ENCODE measurements at places on chromosomes 11 and 22.

GRCh38 chr11:69799582-69799981 lies 19.6 kb downstream of the FGF3 start:
- DNase-seq, result no peak

- DNase-seq, result no peak
These were observed 63.8 kb downstream of the MYEOV start for GRCh38 chr11:69357458-69358397.

- no peak for DNase-seq
These were observed 203.7 kb downstream of the FAM181B start for GRCh38 chr11:82529936-82530335.

- no peak for DNase-seq
These were observed 6.5 kb downstream of the TIMP3 start for GRCh38 chr22:32808038-32808445.

GRCh38 chr22:21042978-21043859 lies 2.5 kb upstream of the LRRC74B start:
- DNase-seq, result no peak

DNA sequence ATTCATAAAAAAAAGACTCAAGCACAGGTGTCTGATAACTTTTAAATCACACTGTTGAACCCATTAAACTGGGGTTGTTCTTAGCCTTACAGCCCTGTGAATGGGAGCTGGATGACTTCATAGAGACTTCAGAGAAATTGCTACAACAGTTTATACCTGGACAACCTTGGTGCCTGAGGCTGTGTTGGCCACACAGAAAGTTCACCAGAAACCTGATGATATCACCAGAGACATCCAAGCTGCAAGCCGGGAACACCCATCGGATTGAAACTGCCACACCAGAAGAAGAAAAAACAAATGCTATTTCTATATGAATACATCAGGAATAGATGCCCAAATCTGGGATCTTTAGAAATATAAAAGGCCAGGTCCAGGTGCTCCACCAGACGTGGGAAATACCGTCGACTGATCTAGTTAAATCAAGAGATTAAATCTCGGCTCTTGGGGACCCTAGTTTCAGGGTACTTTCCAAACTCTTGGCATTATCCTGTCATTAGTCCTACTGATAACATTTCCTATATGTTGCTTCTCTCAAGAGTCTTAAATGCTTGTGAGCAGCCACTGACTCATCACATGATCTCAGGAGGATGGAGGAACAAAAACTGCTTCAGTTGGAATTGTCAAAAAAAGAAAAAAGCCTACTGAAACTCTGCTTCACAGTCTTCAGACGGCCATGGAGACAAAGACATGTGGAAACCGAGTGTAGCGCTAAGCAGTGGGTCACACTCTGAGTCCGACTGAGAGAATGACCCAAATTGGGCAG lies 28.6 kb upstream of the APOL5 start:
- DNase-seq, result no peak

- peak; percentile 24 for DNase-seq
These were observed at the start of gene ELMOD1 for GRCh38 chr11:107590460-107591377. Gene ELMOD1 (plus strand): TSS chr11:107591147. CDS start chr11:107618190, 27,043 bp downstream.

DNA sequence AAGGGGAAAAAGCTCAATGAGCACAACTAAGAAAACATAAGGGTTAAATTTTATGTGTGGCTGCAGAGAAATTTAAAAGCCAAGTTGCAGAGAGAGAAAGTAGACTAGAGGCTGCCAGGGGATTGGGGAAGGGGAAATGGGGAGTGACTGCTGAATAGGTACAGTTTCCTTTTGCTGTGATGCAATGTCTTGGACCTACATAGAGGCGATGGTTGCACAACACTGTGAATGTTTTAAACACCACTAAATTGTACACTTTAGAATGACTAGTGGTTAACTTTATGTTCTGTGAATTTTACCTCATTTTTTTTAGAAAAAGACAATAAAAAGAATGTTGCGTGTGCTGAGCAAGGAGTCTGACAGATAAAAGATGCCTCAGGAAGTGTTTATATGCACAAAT lies 36.5 kb downstream of the TENM4 start:
- no peak for DNase-seq

- peak; percentile 86 for DNase-seq
These were observed 449 bp upstream of the KREMEN1 start for GRCh38 chr22:29072193-29072978.

DNA sequence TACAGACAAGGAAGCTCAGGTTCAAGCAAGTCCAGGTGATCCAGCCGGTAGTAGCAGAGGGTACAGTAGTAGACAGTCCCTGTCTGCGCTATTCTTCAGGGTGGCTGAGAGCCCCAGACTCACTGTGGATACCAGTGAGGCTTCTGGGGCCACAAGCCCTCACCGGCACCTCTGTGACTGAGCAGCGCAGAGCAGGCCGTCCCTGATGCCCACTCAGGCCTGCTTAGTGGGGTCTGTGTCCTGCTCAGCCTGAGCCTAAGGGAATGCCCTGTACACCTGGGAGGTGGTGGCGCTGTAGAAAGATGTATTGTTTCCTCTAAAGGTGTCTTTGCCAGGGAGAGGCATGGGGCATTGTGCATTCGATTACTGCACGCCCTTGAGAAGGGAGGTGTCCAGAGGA lies 143.8 kb downstream of the CACNA1I start:
- no peak for DNase-seq

DNA sequence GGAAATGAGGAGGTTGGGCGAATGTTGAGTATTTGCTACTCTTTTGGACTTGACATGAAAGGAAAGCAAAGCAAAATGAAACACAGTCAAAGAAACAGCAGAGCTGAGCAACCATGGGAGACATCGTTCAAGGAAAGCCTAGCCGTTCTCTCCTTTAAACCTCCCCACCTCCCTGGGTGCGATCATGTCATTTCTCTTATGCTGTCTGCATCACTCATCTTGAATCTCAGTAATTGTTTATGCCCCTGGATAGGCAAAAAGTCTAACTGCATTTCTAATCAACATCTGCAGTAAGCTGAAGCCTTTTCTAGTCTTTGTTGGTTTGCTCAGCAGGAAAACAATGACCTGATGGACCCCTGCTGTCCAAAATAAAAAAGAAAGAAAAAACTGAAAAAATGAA lies 107.0 kb downstream of the MSANTD4 start:
- no peak for DNase-seq

DNA sequence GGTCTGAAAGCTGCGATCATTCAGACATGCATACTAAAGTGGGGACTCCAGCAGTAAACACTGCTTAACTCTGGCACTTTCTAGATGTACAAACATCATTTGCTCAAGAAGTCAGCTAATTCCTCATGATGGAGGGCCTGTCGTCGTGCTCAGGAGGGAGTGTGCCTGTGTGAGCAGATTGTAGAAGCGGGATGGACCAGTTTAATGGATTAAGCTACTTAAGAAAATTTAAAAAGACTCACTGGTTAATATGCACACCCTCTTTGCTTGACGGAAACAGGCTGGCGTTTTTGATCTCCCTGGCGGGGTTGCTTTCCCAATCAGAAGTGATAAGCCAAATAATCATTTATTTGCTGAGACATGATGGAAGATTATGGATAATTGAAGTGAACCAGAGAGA lies 79.0 kb downstream of the LDLRAD3 start:
- no peak for DNase-seq

GRCh38 chr11:7381937-7382336 lies 103.4 kb upstream of the OLFML1 start:
- no peak for DNase-seq

DNA sequence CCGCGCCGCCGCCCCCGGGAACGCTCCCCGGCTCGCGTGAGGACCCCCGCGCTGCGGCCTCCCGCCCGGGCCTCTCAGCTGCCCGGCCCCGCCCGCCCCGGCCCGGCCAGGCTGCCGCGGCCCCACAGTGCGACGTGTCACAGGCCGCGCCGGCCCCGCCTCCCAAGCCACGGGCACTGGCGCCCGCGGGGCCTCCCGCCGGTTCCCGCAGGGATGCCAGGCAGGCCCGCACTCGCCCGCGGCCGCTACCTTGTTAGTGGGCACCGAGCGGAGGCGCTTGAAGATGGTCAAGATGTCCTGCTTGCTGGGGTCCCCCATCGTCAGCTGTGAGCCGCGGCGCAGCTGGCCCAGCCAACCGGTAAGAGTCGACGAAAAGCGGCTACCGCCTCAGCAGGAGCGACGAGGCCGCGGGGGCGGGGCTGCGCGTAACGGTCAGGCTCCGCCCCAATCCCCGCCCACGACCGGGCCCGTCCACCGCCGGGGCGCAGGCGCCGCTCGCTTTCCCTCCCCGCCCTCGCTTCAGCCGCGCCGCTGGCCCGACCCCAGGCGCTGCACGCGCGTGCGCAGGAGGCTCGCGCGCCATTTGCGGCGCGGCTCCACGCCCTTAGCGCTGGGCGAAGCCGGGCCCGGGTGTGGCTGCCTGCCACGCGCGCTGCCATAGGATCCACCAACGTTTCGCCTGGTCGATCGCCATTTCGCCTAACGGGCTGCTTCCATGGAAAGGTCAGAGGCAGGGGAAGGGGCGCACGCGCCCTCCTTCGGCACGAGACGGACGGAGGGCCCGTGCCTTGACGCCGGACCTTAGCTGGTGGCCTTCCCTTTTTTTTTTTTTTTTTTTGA lies at the start of gene ARFGAP3:
Gene ARFGAP3 (minus strand): TSS at position 409 of the 840 bp plus-strand sequence. CDS start 91 bp downstream, at position 318.
- peak; percentile 96 for DNase-seq

GRCh38 chr22:19349778-19350475 lies 58.4 kb upstream of the CLTCL1 start:
- DNase-seq, result no peak

DNA sequence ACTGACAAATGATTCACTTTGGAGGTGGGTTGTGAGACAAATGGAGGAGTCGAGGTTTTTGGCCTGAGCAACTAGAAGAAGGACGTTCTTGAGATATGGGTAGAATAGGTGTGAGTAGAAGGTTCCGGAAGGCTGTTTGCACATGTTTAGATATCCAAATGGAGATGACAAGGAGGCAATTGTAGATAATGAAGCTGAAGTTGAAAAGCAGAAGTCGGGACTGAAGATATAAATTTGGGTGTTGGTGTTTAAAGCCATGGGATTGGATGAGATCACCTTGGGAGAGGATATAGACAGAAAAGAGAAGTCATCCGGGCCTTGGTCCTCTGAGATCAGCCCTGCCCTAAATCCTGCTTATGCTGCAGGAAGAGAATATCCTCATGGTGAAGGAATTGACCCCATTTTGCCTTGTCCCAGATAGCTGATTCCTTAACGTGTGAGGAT lies 75.5 kb upstream of the CD44 start:
- no peak for DNase-seq

DNA sequence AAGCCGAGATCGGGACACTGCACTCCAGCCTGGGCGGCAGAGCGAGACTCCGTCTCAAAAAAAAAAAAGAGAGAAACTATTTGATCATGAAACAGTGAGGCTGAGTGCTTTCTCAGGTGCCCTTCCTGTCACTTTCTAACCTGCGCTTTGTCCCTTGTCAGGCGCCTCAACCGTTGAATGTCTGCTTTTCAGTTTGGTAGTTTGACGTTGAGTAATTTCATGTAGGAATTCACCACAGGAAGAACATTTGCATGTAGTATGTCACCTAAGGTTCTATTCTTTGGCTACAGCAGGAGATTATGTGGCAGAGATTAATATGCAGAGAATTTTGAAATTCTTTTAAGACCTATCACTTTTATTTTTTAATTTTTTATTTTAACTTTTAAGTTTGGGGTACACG lies 57.2 kb downstream of the PPFIA1 start:
- no peak for DNase-seq

DNA sequence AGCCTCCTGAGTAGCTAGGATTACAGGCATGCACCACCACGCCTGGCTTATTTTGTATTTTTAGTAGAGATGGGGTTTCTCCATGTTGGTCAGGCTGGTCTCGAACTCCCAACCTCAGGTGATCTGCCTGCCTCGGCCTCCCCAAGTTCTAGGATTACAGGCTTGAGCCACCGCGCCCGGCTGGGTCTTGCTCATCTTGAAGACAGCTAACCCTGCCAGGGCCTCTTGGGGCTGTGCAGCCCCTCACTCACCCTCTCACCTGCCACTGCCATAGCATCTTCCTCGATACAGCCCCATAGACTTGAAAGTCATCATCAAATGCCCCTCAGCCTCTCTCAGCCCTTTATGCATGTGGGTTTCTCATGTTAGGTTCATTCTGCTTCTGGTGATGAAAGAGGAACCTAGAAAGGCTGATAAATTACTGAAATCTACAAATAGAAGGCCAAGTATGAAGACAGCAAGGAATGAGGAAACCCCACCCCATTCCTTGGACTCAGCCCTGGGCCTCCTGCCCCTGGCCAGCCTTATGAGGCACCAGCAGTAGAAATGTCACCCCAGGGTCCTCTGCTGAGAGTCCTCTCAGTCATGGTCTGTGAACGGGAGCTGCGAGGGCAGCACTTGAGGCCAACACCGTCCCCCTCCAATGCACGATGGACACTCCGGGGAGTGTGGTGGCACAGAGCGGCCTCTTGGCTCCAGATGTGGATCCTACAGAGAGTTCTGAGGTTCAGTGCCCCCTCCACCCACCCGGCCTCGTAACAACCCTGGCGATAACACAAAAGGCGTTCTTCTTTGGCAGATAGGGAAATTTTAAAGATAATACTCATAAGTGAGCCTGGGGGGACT lies 24.8 kb downstream of the SCGB1A1 start:
- DNase-seq, result no peak

DNA sequence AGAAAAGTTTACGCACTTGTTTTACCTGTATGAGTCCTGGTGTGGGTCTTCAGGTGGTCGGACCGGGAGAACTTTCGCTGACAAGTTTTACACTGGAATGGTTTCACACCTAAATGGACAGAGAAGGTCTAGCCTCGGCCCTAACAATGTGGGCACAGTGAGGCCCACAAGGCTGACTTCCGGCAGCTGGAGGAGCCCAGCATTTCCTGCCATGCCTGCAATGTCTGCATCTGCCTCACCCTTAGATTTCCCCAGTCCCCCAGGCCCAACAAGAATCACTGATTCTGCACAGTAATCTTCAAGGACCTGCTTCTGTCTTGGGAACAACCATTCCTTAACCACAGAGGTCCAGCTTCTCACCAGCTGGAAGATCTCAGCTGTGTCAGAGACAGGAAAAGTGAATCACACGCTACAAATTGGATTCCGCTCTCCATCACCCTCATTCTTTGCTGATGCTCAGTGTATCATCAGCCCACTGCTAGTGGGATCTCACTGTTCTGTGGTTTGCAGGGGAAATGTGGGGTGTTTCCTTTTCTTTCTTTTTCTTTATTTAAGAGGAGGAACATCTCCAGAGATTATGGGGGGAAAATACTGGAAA lies 43.3 kb downstream of the WT1 start:
- DNase-seq, result no peak

DNA sequence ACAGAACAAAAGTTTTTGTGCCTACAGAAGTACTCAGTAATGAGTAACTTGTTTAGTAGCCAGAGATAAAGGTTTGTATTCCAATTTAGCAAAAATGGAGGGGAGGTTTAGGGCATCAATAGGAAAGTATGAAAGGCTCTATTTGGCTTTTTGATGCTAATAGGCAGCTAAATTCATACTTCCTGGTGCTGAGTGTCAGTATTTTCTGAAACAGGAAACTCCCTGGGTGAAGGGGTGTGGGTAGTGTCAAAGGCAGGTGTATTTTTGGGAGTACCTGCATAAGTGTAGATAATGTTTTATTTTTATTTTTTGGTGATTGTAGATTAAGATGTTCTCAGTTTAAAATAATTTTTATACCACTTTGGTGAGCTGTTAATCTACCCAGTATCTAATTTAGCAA lies 29.3 kb upstream of the MMP7 start:
- peak; percentile 33 for DNase-seq

GRCh38 chr22:47291565-47292495 lies 529.4 kb downstream of the TBC1D22A start:
- DNase-seq, result no peak
